ENCODE measurements at places on chromosomes 6 and 20. TPM values are rescaled to one million over a fixed set of nuclear protein-coding genes. Genes with fewer than 3 reads are reported as not detected.
A peak's percentile ranks its signal among the peaks of the same experiment; 100 is the strongest.

DNA sequence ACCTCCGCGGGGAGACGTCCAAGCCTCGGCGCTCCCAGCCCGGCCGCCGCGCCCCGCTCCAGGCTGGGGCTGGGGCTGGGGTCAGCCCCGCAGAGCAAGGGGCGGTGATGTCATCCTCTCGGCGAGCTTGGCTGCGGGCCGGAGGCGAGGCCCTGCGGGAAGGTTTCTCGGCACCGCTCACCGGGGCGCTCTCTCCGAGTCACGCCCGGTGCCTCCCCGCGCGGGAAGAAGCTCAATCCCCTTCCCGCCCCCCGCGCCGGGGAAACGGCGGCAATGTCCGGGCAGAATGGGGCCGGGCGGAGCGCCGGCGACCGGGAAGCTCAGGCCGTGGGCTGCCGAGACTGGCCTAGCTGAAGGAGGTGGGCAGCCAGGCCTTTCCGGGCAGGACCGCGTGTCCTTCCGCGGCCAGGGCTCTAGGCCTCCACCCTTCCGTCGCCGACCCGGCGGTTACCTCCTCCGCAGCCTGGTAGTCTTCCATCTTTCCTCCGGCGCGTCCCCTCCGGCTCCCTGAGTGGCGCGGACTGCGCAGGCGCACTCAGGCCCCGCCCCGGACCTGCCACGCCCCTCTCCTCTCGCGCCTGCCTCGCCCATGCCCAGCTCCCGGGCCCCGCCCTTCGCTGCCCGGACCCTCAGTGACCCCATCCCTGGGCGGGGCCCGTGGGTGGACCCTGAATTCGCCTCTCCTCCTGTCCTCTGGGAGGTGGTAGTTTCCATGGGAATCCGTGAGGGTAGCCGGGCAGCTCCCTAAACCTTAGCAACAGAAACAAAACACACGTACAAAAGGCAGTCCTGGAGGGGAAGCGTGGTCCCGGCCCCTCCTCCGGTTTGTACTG, at the start of gene DYNLT1:
DYNLT1 (minus strand) TSS at position 513 of the 833 bp plus-strand sequence; CDS start at position 478, 35 bp downstream.
- DNase-seq: peak; percentile 76

DNA sequence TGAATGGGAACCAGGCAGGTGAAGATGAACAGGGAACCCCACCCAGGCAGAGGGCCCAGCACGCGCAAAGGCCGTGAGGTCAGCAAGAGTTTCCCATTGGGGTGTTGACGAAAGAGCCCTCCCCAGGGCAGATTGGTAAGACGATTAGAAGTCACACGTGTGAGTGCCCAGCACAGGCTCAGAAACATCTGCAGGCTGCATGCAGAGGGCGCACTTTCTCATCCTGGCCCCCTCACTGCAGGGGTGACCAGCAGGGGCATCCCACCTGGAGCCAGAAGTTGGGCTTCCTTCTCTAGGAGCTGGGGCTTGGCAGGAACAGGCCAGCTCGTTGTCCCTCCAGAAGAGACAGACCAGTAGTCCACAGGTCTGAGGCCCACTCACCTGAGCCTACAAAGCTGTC, 38.4 kb downstream of the VSTM2L start:
- no peak for DNase-seq

- DNase-seq: no peak
Measured at GRCh38 chr6:151443454-151443853, 8.5 kb downstream of the RMND1 start.

GRCh38 chr6:90895299-90896074, 308.6 kb upstream of the MAP3K7 start:
- DNase-seq: no peak

DNA sequence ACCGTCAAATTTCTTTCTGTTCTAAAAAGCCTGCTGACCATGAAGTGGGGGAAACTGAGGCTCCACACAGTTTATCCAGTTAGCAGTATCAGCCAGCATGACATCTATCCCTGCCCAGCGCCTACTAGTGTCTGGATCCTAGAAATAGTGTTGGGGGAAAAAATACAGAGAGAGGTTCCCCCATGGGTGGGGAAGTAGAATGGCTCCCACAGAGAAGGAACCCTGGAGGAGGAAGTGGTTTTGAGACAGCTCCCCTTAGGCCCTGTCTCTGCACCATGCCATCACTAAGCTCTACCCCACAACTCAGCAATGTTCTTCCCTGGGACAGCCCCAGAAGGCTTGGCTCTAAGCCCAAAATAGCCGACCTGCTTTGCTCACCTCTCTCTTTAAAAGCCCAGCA, 153.4 kb downstream of the MBOAT1 start:
- DNase-seq: no peak

DNA sequence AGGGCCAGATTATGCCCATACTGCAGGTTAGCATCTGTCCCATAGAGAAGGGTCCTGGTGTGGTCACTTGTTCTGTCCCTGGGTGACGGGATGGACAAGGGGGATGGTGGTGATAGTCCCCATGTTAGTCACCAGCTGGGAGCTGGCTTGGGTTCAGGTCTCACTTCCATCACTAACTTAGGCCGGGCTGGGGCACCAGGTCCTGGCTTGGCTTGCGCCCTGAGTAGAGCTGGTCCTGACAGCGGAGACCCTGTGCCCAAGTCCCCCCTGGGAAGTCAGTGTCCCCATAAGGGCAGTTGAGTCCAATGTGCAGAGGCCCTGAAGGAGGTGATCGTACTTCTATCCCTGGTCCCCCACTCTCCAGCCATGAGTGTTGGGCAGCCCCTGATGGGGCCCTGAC, 52.6 kb downstream of the ANKRD60 start:
- DNase-seq: no peak

DNA sequence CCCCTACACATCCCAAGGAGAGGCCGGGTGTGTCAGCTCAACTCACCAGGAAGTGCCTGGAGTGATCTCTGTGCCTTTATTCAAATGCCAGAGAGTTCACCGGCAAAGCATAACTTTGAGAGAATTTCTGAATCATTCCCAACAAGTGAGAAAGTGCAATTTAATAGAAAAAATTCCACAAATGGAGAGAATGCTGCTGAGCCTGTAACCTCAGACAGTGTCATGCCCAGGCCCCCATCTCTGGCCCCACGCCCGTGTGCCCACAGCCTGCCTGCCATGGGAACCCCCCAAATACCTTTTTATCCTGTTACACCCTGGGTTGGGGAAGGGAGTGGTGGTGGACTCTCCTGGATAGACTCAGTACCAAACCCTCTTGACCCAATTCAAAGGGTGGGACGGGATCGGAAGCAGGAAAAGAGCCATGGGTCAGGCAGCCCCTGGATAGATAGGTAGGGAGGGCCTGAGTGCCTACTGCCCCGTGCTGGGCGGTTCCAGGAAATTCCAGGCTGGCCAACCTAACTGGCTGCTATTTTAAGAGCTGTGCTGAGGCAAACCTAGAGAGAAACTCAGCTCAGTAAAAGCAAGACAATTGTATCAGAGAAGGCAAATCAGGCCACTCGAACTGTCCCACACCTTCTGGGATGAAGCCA, 179.0 kb upstream of the FOXA2 start:
- no peak for DNase-seq

DNA sequence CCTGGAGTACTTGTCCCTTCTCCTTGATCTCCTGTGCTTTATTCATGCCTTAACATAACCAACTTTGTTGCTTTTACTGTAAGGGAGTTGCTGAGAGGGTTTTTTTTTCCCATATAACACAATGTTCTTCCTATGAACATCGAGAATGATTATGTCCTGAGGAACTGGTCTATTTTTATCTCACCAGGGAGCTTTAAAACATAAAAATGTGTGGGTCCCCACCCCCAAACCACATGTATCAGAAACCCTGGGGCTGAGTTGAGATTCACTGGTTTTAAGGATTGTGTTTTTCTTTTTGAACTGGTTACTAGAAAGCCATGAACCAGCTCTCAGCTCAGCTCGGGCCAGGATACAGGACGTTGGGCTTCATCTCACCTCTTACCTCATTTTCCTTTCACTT, 118.5 kb upstream of the JAG1 start:
- no peak for DNase-seq

DNA sequence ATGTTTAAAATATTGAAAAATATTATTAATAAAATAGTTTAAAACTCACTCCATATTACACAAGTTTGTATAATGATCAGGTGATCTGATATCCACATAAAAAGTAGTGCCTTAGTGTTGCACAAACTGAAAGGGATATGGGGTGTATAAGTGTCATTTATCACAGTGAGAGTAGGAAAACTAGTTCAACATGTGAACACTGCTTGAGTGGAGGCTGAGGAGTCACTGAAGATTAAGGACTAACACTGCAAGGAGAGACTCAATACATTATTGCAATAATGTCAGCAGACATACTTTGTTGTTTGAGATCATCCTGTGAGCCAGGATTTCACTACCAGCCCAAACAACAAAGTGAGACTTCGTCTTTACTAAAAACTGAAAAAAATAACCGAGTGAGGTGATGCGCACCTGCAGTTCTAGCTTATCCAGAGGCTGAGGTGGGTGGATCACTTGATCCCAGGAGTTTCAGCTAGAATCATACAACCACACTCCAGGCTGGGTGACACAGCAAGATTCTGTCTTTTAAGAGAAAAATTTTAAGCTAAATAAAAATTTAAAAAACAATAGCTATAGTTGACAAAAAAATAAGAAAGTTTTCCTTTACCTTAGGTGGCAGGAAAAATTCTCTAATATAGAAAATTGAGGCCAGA, 2.4 kb upstream of the KHDC1L start:
- DNase-seq: no peak

- no peak for DNase-seq
Measured at GRCh38 chr20:7387638-7388193, 552.5 kb downstream of the HAO1 start.

- no peak for DNase-seq
Measured at GRCh38 chr20:31617432-31618104, 12.5 kb downstream of the ID1 start.

DNA sequence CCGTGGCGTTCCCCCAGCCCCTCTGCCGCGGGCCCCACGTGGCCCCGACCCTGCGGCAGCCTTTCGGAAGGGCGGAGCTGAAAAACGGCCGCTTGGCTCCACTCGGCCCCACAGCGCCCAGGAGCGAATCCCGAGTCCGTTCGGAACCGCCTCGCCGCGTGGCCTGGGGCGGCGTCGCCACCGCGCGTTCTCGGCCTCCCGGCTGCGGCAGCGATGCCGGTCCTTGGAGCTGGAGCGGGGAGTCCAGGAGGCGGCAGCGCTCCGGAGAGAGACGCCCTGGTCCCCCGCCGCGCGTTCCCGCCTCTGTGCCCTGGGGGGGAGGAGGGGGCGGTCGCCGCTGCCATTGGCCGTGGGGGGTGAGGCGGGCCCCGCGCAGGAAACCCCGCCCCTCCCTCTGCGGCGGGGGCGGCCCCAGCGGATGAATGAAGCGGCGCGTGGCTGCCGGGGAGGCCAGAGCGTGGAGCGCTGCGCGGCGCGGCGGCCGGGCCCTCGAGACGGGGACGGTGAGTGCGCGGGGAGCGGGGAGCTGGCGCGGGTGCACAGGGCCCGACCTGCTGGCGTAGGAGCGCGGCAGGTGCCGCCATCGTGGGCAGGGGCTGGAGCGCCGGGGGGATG, at the start of gene SLCO4A1:
SLCO4A1 (plus strand) TSS at position 453 of the 615 bp plus-strand sequence. CDS start 13,952 bp downstream, outside the sequence.
- peak; percentile 23 for DNase-seq

Gene ZSWIM1
- 9.6 TPM for total RNA-seq

Gene ASIP
- total RNA-seq: not detected

Gene PLCB1
- total RNA-seq: 11.0 TPM

Gene SHLD1
- total RNA-seq: 2.9 TPM

Gene GRM1
- total RNA-seq: 0.07 TPM

Gene TRIM38
- 6.8 TPM for total RNA-seq

Gene C6orf52
- 2.9 TPM for total RNA-seq

Gene PNPLA1
- not detected for total RNA-seq

All from astrocyte (in vitro differentiated cells and primary cell).